ENCODE measurements at places on chromosomes 1 and 21.

DNA sequence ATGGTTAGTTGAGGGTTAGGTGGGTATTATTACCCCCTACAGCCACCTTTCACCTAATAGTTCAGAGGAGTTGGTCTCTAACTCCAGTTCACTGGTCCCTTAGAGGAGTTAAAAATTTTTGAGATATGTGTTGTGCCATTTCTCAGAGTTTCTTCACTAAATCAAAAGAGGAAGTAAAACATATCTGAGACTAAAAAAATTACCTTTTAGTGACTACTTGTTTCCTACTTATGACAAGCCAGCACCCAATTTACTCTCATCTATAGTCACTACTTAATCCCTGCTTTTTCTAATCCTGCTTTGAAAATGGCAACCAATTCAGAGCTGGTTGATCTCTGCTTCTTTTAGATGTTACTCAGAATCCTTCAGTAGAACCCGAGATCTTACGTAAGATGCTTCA, 1316.8 kb upstream of the B3GALT2 start:
- DNase-seq, result no peak

- DNase-seq, result no peak
These were observed 372.1 kb upstream of the B3GALT2 start for GRCh38 chr1:193558491-193559028.

- DNase-seq, result no peak
These were observed 31.6 kb upstream of the DNAJC6 start for GRCh38 chr1:65277605-65278347.

GRCh38 chr1:197632005-197632404, 143.3 kb downstream of the DENND1B start:
- DNase-seq, result no peak

- no peak for DNase-seq
These were observed 77.3 kb upstream of the PTGFRN start for GRCh38 chr1:116832308-116832931.

DNA sequence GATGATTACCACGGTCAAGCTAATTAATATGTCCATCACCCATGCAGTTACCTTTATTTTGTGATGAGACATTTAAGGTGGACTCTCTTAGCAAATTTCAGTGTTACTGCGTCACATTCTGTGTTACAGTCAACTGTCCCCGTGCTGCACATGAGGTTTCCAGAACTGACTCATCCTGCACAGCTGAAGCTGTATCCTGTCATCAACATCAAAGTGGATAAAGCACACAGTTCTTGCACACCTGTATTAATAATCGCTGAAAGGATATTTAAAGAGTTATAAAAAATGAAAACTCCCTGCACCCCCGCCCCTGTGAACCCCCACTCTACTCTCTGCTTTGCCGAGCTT, 3.4 kb upstream of the KRTAP10-5 start:
- DNase-seq, result no peak

- DNase-seq, result no peak
These were observed 96.6 kb upstream of the IPO9 start for GRCh38 chr1:201732351-201732750.

DNA sequence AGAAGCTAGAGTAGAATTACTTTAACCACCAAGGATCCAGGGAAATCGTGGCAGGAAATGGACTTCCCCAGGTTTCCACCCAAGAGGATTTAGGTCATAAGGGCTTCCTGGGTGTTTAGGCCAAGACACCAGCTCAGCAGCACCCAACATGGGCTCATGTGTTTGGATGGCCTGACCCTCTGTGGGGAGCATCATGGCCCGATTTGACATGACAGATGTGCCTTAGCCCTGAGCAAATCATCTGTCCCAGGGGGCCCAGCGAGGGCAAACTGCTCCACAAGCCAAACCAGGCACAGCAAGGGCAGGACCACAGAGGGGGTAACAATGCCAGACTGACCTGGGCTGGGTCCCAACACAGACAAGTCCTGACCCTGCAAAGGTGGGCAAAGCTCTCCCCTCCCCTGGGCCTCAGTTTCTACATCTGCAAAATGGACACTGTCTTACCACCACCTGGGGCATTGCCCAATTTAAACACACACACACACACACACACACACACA, 232.8 kb downstream of the MATN1 start:
- DNase-seq, result no peak

DNA sequence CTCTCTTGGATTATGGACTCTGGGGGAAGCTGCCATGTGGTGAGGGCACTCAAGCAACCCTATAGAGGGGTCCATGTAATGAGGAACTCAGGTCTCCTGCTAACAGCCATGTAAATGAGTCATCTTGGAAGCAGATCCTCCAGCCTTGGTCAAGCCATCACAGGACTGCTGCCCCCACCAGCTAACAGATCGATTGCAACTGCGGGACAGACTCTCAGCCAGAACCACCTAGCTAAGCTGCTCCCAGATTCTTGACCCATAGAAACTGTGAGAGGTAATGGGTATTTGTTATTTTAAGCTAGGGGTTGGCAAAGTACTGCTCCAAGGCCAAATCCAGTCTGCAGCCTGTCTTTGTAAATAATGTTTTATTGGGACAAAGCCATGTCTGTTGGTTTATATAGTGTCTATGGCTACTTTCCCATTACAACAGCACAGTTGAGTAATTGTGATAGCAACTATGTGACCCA, 27.6 kb upstream of the MAP3K7CL start:
- DNase-seq, result no peak

DNA sequence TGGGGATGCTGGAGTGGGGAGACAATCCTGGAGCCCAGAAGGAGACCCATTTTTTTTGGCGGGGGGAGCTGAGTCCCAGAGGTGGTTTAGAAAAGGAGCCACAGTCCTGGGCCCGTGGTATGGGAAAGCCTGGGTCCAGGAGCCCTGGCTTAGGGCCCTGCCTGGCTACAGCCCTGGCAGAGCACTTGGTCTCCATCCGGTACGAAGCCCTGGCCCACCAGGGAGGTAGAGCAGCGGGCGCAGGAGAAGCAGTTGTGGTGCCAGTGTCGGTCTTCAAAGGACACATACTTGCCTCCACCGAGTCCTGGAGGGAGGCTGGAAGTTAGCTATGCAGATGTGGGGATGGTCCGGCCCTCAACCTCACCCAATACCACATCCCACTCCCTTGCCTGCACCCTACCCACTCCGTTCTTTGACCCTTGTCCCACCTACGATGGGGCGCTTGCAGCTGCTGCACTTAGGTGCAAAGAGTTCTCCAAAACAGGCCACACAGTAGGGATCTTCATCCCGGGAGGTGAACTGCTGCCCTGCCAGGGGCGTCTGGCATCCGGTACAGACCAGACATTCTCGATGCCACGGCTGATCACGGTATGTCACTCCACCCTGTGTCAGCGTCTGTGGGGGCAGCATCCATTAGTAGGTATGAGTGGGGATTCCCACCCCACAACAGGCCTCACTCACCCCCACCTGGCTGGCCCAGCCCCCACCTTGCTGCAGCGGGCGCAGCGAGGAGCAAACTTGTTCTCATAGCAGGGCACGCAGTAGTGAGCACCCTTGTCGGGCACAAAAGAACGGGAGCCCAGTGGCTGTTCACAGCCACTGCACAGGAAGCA, 7.7 kb upstream of the SF3A3 start:
- DNase-seq, result no peak

DNA sequence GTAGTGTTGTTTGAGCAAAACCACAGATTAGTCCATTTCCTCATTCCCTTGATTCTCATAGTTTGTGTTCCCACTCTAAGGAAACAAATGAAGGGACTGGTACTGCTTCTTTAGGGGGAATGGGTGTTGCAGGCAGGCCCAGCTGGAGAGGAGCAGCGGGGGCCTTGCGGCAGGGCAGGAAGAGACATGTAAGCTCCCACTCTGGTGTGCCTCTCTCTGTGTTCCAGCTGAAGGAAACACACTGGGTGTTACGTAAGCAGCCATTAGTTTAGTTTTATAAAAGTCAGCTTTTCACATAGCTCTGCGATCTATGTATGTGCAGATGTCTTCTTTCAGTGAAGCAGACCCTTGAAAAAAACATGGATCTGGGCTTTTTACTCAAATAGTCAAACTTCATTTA, 99.5 kb downstream of the CACHD1 start:
- DNase-seq, result no peak

DNA sequence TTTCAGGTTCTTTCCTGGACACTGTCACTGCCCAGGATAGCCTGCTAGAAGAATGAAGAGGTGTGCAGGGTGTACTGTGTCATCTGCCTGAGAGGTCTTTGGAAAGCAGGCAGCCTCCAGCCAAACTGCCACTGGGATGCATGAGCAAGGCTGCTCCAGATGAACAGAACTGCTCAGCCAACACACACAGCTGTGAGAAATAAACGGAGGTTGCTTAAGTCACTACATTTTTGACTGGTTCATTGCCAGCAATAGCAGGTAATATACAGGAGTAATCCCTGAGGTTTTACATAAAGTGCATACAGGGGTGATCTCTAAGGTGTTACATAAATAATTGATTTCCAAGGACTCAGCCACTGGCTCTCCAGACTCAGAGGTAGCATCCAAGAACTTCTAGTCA, 516.9 kb downstream of the BRINP3 start:
- no peak for DNase-seq

DNA sequence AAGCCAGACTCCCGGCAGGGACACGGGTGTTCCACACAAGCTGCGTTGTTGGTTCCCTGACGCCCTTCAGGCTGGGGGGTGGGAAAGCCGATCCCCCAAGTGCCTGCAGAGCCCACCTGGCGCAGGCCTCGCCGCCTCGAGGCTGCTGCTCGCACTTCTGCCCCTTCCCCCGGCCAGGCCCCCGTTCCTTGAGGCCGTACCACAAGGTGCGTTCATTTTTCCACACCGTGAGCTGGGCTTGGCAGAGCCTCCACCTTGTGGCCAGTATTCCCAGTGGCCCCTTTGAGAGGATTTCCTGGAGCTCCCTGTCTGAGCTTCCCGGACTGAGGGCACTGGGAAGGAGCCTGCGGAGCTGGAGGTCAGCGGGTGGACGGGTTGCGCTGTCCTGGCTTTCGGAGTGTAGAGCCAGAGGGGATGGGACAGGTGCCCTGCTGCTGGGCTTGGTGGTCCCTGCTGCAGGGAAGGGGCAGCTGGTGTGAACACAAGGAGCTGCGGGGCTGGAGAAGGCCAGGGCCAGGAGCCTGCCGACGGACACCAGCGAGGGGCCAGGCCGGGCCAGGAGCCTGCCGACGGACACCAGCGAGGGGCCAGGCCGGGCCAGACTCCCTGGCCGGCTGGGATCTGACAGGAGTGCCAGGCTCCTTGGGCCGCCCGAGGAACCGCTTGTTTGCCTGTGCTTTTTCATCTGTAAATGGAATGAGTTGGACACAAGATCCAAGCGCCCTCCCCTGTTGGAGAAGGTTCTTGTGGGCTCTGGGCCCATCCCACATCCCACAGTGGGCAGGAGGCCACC, 18.4 kb downstream of the PDXK start:
- DNase-seq, result no peak

- DNase-seq, result no peak
These were observed 39.5 kb downstream of the COLGALT2 start for GRCh38 chr1:183998045-183998444.

GRCh38 chr1:105934806-105935205, 1121.7 kb upstream of the PRMT6 start:
- no peak for DNase-seq

DNA sequence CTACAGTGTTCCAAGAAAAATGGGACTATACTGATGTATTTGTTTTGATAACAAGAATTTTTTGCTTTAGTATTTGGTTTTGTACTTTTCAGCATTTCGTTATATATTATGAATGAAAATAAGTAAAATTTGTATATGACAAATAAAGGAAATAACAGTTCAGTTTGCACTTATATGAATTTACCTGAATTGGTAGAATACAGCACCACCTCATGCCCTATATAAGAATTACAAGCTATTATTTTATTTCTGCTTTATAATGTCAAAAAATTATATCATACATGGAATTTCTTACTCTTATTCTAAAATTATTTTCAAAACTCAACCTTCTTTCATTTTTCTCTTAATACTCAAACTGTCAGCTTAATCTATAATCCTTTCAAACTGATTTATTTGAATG, 14.6 kb downstream of the EFCAB7 start:
- no peak for DNase-seq

DNA sequence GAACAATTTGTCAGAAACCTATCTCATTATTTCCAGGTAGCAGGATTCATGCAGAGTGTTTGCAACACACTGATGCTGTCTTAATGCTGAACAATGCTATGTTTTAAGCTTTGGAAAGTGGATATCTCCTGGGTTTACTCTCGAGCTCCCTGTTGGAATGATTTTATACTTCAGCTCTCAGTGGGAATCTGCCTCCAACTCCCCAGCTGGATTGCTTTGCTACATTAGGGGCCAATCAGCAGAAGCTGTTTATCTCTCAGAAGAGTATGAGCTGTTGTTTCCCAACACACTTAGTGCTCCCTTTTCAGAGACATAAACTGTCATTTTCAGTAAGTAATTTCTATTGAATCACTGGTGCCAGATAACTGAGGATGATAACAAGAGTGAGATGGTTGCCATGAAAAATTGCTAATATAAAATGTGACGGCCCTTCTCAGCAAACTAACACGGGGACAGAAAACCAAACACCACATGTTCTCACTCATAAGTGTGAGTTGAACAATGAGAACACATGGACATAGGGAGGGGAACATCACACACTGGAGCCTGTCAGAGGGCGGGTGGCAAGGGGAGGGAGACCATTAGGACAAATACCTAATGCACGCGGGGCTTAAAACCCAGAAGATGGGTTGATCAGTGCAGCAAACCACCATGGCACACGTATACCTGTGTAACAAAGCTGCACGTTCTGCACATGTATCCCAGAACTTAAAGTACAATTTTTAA, 265.9 kb upstream of the RUNX1 start:
- no peak for DNase-seq

DNA sequence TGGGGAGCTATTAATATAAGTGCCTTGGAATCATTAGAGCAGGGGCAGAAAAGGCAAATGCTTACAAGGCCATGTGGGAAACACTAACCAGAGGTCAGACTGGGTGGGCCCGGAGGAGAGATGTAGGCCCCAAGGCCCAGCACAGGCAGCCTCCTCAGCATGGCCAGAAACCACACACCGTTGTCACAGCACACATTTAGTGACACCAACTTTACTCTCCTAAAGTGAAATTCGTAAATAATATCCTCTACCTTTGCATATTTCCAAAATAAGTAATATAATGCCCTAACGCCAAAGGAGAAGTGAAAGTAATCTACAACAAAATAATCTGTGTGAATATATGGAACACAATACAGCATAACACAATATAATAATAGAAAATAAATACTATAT, 62.6 kb downstream of the KIF21B start:
- DNase-seq, result no peak

DNA sequence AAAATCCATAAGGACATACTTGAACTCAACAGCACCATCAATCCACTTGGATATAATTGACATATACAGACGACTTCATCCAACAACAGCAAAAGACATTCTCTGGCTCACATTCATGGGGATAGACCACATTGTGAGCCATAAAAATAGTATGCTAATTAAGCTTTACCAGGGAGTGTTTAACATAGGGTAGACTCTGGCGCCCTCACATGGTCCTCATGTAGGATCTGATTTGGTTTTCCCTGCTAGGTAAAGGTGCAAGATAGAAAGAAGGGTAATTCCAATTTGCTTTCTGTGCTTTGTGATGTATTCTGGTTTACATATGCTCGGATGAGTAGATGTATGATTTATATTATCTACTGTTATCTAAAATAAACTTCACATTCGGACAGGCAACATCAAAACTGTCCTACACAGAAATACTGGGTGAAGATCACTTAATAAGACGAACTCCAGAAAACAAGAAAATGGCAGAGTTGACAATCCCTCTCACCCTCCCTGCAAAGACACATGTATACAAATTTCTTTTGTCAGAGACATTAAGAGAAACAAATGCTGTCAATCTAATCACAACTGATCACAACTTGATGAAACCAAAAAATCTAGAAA, 27.7 kb downstream of the CR1L start:
- peak; percentile 9 for DNase-seq

- DNase-seq, result no peak
These were observed 31.1 kb downstream of the ALG14 start for GRCh38 chr1:95041491-95042165.

GRCh38 chr1:64851664-64852063, 106.8 kb downstream of the RAVER2 start:
- DNase-seq, result no peak

All from DMS 273 treated with DMSO at 0.1 percent for 48 hours (cell line).